CD8-positive, alpha-beta memory T cell (primary cell): ENCODE measurements at places on chromosomes 11 and 22. TPM values are rescaled to one million over a fixed set of nuclear protein-coding genes. Genes with fewer than 3 reads are reported as not detected.

The CCDC87 gene
- polyA plus RNA-seq: not detected

The LGALS1 gene
- 182 TPM for polyA plus RNA-seq

The SLC25A45 gene
- 14.6 TPM for polyA plus RNA-seq

The TEAD1 gene
- polyA plus RNA-seq: not detected

The PHLDB1 gene
- polyA plus RNA-seq: 0.82 TPM

- DNase-seq: no peak
These were observed 29.9 kb downstream of the CHRDL2 start for GRCh38 chr11:74701351-74701750.

- no peak for DNase-seq
These were observed 225.4 kb upstream of the CHORDC1 start for GRCh38 chr11:90448256-90448655.

GRCh38 chr11:3866206-3866605 lies 10.7 kb downstream of the STIM1 start:
- DNase-seq: no peak

DNA sequence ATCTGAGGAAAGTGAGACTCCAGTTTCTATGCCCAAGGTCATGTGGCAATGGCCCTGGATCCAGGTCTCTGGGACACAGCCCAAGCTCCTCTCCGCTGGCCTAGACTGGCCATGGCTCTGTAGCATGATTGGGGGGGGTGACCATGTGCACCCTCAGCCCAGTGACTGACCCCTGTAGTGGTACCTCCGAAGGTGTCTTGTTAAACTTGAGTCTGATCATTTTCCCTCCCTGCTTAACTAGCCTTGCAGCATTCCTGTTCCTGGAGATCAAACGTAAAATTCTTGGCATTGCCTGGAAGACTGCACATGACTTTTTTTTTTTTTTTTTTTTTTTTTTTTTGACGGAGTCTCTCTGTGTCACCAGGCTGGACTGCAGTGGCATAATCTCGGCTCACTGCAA lies 1116.0 kb downstream of the TBC1D22A start:
- DNase-seq: no peak

GRCh38 chr11:58490827-58491226 lies 17.1 kb downstream of the OR5B21 start:
- no peak for DNase-seq

DNA sequence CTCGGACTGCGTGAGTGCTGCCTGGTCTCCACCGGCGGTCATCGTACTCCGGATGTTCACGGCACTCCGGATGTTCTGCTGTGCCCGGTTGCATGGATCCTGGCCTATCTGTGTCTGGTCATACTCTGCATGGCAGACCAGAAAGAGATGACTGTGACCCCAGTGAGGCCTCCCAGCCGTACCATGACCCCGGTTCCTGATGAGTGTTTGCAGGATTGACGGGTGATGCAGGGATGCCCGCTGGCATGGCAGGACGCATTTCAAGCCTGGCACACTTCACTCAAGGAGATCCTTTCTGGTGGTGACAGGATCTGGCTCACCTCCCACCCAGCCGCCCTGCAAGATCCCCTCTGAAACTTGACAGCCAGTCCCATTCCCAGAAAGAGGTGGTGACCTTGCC lies 6.3 kb downstream of the GLB1L2 start:
- DNase-seq: no peak
